Gastroesophageal sphincter (tissue), 4 donors: ENCODE measurements at places on chromosomes 5 and 9. TPM values are rescaled to one million over a fixed set of nuclear protein-coding genes. Genes with fewer than 3 reads are reported as not detected.

The MED22 gene
- total RNA-seq: 41.8 TPM

- ATAC-seq: no peak
- no peak overlapping the region for H3K27ac ChIP-seq
- H3K4me1 ChIP-seq: peaks cover 5% of the 10 kb centered on the region
- H3K27me3 ChIP-seq: no peaks in the 10 kb centered on the region
- no peak overlapping the region for H3K4me3 ChIP-seq
These were observed 187.4 kb upstream of the ELL2 start for GRCh38 chr5:96149021-96149420.

DNA sequence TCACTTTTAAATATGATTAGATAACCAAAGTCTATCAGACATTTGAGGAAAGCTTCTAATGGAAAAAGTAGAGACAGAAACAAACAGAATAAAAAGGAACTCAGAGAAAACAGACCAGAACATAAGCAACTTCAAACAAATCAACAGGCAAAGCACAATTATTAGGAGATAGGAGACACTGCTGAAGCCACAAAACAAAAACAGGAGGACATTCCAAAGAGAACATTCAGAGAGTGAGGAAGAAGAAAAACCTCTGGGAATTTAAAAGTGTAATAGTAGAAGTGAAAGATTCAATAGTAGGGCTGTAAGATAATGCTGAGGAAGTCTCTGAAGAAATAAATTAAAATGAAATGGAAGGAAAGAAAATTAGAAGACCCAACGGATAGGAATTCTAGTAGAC is 83.2 kb upstream of the TBCA start:
- H3K36me3 ChIP-seq: no peaks in the 10 kb centered on the region
- no peaks in the 10 kb centered on the region for H3K4me1 ChIP-seq
- no peaks in the 10 kb centered on the region for H3K27me3 ChIP-seq
- no peak for ATAC-seq
- no peak overlapping the region for H3K27ac ChIP-seq
- H3K4me3 ChIP-seq: no peak overlapping the region

DNA sequence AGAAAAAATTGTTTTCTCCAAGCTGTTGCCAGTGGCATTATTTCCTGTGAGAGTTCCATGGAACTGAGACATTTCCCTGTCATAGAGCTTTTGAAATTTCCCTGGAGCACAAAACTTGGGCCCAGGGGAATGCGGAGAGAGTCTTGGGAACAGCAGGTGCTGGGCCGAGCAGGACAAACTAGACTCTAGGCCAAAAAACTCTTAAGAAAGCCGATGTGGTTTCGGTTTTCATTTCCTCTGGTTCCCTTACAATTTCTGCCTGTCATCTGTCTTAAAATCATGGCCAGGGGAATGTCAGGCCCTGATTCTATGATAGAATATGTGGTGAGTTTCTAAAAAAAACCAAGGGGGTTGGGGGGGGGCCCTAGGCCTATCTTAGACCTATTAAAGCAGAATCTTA is 4.6 kb downstream of the SLC35A4 start:
- no peak overlapping the region for H3K4me3 ChIP-seq
- no peaks in the 10 kb centered on the region for H3K27me3 ChIP-seq
- H3K27ac ChIP-seq: no peak overlapping the region
- no peaks in the 10 kb centered on the region for H3K36me3 ChIP-seq
- no peaks in the 10 kb centered on the region for H3K4me1 ChIP-seq

DNA sequence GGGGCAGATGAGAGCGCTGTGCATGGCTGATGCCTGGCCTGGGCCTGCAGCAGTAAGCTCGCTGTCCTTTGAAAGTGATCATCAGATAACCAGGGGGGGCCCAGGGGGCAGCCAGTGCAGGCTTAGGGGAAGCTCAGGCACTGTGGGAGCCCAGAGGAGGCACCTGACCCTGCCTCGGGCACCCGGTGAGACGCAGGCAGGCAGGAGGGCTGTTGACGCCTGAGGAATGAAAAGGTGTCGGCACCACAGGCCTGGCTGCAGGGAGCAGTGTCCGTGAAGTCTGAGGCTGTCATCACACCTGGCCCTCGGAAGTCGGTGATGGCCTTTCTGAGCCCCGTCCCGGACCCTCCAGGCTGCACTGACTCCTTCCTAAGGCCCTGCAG is 84.6 kb downstream of the RXRA start:
- no peak overlapping the region for H3K27ac ChIP-seq
- peaks cover 21% of the 10 kb centered on the region for H3K36me3 ChIP-seq
- no peak overlapping the region for H3K4me3 ChIP-seq
- ATAC-seq: no peak
- peaks cover 73% of the 10 kb centered on the region for H3K4me1 ChIP-seq
- H3K27me3 ChIP-seq: no peaks in the 10 kb centered on the region
